ENCODE measurements at places on chromosomes 16 and 17.

DNA sequence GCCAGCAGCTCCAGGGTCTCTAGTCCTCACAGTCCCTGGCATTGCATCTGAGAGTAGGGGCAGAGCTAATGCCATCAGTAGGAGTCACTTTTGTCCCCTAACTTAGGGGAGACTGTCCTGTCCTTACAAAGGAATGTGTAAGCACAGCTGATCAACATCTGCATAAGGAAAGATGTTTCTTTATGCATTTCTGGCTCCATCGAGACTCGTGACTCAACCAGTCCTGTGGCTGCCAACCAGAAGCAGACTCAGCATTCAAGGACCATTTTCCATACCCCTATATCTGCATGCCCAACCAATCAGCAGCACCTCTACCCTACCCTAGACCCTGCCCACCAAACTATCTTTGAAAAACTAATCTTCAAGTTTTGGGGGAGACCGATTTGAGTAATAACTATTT lies 8.2 kb upstream of the MPP2 start:
- no peak for DNase-seq

GRCh38 chr17:35345445-35345925 lies 27.9 kb downstream of the SLFN11 start:
- DNase-seq, result no peak

DNA sequence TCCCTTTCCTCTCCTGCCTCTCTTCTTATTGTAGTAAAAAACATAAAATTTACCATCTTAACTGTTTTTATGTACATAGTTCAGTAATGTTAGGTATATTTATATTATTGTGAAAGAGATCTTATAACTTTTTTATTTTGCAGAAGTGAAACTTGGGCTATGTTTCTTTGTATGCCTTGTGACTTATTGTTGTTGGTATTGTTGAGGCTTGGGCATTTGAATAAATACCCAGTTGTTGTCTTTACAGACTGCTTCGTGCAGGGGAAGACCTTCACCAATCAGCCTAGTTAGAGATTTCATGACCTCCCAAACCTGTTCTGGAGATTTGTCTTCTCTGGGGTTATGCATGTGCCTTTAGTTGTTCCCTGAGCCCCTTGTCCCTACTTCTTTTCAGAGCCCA lies 31.9 kb downstream of the REXO5 start:
- no peak for DNase-seq

DNA sequence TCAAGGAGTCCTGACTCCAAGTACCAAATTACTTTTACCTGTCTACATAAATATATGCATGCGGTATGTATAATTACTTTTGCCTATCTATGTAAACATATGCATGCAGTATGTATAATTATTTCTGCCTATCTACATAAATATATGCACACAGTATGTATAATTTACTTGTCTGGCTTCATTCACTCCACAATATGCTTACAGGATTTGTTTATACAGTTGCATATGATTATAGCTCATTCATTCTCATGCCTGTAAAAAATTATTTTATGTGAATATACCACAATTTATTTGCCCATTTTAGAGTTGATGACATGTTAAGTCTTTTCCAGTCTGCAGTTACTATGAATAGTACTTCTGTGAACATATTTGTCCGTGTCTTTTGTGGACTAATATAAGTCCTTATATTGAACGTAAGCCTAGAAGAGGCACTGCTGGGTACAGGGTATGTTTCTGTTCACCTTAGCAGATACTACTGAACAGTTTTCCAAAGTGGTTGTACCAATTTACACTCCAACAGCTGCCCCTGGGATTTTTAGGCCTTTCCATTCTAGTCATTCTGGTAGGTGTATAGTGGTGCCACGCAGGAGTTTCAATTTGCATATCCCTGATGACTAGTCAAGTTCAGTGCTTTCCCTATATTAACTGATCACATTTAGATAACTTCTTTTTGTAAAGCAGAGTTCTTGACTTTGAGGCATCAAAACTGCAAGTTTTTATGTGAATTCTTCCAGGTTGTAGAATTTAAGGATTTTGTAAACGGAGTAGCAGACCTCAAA lies 47.0 kb downstream of the MARVELD3 start:
- DNase-seq, result no peak

DNA sequence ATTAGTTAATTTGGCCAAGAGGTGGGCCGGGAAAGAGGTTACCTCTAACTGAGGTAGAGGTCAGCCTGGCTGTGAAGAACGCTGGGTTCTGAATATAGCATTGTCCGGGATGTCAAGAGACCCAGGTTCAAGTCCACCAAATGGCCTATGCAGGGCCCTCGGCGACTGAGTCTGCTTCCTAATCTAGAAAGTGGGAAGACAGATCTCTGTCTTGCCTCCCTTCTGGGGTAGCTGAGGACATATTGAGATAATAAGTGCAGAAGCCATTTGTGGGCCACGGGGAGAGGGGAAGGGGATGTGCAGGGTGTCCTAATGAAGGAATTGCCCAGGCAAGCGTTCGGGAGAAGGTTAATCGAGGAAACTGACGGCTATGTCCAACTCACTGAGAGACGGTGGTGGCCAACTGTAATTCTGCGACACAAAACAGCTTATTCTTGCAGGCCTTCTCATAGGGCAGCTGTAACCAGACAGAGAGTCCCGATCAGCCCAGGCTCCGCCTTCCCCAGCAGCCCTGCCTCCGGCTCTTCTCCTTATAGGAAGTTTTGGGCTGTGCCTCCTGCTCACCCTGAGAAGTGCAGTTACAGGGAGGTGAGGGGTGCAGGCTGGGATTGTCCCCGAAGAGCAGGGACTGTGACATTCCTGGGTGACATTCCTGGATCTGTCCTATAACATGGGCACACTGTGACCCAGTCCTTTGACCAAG lies 15.9 kb downstream of the HASPIN start:
- DNase-seq, result no peak

- no peak for DNase-seq
Measured at GRCh38 chr16:22816475-22816874, 2.5 kb downstream of the HS3ST2 start.

DNA sequence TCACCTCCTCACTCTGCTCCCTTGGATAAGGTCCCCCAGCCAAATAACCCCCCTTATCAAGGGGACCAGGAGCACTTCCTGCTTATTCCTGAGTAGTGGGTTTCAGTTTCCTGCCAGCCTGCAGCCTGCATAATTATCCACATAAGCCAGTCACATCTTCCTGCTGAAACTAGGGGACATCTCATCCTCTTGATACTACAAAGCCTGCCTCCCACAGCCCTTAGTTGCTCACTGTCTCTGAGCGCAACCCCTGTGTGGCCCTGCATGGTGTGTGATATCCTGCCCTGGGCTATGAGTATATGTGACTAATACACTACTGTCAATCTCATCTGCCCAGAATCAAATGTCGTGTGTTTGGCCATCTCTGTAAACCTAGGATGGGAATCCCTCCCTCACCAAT lies 8.0 kb upstream of the XYLT2 start:
- DNase-seq, result no peak

- DNase-seq, result no peak
Measured at GRCh38 chr17:66290101-66290722, 12.2 kb upstream of the PRKCA start.

DNA sequence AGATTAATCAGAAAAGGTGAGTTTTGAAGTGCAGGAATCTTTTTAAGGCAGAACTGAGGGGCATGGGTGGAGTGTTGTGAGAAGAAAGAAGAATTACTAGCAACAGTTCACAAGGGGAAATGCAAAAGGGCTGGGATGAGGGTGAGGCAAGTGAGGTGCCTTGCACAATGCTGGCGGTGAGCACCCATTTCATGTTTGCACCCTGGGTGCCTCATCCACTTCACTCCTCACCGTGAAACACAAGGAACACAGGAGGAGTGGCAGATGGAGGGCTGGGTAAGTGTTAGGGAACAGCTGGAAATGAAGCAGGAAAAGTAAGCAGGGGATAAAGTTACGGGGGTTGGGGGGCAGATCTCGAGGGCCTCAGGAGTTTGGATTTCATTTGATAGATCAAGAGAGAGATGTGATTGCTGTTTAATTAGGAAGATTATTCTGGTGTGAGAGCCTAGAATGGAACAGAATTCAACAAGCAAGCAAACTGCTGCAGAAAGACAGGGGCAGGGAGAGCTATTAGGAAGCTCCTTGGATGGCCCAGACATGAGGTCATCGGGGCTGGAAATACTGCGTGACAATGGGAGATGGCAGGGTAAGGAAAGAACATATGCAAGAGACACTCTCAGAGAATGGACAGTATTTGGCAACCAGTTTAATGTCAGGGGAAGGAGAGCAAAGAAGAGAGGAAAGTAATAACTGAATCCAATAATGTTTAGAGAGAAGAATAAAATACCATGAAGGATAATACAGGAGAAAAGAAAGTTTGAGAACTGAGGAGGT lies 8.3 kb upstream of the HEATR6 start:
- no peak for DNase-seq

DNA sequence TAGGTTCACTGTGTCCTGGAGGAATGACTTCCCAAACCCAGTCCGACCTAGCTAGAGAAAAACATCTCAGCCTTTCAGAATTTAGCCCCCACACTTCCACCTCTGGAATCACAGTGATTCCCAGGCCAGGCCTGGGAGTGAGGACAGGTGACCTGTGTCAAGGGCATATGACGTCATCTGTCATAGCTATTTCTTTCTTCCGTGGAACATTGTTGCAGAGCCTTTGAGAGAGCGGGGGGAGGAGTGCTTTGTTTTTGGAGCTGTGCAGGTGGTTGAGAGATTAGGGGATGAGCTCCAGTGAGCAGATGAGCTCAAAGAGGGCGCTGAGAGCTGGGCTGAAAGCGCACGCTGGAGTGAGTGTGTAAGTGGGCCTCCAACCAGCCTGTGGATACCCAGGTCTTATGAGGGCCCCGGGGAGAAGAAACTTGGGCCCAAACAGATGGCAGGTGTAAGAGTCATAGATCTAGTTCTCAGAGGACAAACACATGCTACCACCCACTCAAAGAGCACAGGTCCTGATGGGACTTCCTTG lies 344.8 kb downstream of the SNX29 start:
- DNase-seq, result no peak

DNA sequence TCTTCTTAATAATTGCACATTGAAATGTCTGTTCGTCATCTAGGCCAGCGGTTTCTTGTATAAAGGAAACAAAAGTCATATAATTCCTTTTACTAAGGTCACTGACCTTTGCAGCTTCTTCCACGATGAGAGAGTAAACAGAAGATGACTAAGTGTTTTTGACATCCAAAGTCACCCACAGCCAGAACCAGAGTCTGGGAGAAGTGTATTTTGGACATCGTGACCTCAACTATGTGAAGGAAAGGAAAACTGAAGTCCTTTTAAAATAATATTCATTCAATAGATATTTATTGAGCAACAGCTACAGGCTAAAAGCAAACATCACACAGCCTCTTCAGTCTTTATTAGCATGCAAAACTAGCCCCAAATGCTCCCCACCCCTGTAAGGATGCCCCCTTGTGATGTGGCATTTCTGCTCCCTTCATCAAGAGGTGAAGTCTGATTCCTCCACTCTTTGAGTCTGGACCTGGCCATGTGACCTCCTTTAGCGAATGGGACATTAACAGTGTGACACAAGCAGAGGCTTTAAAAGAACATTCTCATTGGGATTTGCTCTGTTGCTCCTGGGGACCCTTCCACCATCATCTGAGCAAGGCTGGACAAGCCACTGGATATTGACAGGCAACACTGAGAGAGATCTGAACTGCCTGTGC lies 8.1 kb upstream of the PMP22 start:
- no peak for DNase-seq

- no peak for DNase-seq
Measured at GRCh38 chr16:9677301-9677653, 505.0 kb downstream of the GRIN2A start.

GRCh38 chr17:7886227-7887037 lies 2.2 kb upstream of the CHD3 start:
- peak; percentile 44 for DNase-seq

DNA sequence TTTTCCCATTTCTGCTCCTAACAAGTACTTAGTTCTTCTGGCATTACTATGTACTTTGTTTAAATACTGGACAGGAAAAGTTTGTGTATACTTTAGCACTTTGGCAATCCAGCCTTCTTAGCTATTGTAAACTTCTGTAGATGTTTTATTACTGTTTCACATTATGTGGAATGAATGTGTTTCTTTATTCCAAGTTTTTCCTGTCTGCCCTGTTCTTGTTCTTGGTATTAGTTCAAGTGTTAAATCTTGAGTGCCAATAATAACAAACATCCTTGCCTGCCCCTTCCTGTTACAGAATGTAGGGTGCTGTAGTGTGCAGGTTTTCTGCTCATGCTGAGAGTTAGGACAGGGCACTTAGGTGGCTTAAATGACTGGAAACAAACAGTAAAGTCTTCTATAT lies 7.3 kb upstream of the CAPNS2 start:
- no peak for DNase-seq

- no peak for DNase-seq
Measured at GRCh38 chr16:17078931-17079631, 391.7 kb downstream of the XYLT1 start.

- DNase-seq, result peak; percentile 13
Measured at GRCh38 chr17:32267690-32268205, 2.1 kb downstream of the RHBDL3 start.

DNA sequence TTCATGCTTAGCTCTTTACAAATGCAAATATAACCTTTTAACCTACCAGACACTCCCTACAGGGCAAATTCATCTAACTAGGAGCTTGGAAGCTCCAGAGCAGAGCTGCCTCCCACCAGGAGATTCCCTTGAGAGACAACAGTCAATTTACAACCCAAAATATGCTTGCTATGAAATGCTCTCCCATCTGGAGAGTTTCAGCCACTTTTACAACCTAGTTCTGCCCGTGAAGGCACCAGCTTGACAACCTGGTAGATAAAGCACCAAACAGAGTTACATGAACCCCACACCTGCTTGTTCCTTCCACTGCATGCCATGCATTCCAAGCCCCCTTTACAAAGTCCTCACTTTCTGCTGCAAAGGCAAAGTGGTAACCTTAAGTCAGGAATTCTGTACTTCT lies 215.3 kb upstream of the KIF2B start:
- no peak for DNase-seq

DNA sequence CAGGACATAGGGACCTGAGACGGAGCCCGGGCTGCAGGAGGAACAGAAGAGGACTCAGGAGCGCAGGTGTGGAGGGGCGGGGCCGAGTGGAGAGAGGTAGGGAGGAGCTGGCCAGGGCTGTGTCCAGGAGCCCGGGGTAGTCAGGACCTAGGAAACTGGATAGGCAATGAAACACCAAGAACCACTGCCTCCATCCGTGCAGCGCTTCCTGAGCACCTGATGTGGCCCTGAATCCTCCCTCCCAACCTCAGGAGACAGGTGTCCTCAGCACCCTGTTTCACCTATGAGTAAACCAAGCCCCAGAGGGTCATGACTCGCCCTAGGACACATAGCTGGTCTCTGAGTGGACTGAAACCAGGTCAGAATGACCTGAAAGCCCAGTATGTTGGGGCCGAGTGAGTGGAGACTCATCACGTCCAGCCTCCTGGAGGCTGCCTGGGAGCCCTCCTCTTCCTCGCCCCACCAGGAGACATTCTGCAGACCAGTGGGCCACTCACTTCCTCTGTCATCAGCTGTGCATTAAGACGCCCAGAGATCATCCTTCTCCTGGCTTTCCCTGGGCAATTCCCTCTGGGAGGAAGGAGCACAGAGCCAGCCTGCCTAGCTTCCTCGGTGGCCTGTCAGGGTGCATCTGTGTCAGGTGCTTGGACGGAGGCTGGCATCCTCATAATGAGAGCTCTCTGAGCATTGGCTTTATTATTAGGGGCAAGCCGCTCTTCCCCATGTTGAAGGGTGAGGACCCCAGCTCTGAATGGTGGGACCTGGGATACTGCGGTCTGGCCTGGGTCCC lies 72.8 kb downstream of the SCNN1B start:
- DNase-seq, result no peak

All from stimulated activated CD4-positive, alpha-beta T cell treated with anti-CD3 and anti-CD28 coated beads, Interleukin-12 subunit alpha, Interleukin-12 subunit beta, amount 100 ng/mL, for 4 hours (primary cell).